ENCODE measurements at places on chromosomes 7 and 10. TPM values are rescaled to one million over a fixed set of nuclear protein-coding genes. Genes with fewer than 3 reads are reported as not detected.

The LZTS2 gene
- total RNA-seq: 58.3 TPM

The SSMEM1 gene
- not detected for total RNA-seq

The OR2A42 gene
- total RNA-seq: not detected

The ZCCHC24 gene
- total RNA-seq: 40.7 TPM

GRCh38 chr7:142860968-142861367 is 6.1 kb downstream of the EPHB6 start:
- no peak for DNase-seq

DNA sequence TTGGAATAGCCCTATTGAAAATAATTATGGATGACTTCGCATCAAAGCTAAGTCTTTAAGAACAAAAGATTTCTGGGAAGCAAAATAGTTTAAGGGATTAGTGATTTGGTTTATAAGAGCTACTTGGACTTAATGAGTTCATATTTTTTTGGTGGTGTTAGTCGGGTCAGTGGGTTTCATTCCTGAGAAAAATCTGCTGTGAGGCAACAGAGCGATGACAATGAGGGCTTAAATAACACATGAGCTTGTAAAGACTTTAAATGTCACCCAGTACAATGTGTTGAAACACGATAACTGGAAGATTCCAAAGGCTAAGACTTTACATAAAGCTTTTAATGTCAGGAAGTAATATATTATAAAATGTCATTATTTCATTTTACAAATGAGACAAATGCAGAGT is 178.8 kb downstream of the ARL4A start:
- DNase-seq: no peak

DNA sequence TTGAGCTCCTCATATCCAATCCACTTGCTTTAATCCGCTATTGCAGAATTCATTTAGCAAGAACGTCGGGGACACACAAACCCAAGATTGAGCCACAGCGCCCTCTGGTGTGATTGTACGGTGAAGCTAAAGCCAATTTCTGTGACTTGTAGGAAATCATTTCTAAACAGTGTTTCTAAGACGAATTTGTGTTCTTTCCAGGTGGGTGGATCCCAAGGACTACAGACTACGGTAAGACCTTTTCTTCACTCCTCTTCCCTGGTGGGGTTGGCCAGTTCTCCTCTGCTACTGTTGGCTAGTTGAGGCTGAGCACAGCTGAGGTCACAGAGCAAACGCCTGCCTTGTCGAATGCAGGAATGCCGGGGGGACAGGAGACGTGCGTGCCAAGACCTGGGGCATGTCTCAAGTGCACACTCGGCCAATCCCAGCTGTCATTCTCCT is 5.2 kb downstream of the DMBT1 start:
- DNase-seq: peak; percentile 88

DNA sequence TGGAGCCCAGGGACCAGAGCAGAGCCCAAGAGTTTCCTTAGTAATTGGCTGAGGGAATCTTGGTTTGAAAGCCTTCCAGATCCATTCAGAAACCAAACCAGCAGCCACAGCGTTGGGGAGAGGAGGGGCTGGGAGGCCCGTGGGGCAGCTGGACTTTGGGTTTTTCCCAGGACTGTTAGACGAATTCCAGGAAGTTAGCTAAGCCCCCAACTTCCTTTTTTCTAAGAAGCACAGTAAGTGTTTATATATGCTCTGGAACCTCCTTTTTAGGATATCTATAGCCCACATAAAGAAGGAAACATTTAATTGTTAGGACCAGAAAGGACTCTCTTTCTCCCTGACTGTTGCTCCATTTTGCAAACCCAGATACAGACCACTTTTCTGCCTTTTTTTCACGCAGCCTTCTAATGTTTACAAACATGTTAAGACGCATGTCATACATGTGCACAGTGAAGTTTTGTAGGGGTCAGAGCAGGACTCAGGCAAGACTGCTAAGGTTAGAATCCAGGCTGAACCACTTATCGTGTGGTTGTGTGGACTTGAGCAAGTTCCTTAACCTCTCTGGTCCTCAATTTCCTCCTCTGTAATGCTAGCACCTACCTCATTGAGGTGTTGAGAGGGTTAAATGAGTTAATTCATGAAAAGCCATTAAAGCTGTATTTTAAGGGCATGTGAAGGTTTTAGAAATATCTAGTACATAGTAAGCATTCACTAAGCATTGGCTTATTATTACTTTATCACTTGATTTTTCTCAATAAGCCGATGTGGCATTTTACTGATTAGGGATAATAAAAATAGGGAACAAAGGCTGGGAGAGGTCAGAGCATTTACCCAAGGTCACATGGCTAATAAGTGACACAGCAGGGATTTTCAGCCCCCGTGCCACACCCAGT is 42.4 kb downstream of the TBATA start:
- DNase-seq: no peak

Data from PC-3 (cell line).